ENCODE measurements at places on chromosomes 5 and 9.

- no peaks in the 10 kb centered on the region for H3K27me3 ChIP-seq
- H3K27ac ChIP-seq = peak overlapping the region; percentile 1
- peaks cover 46% of the 10 kb centered on the region for H3K4me1 ChIP-seq
Measured at GRCh38 chr9:137410891-137411249, 12.1 kb downstream of the EXD3 start.

GRCh38 chr9:130172161-130172857 lies at the start of gene NCS1:
NCS1 (plus strand) TSS chr9:130172404; CDS start chr9:130172664, 260 bp downstream.
- peaks cover 31% of the 10 kb centered on the region for H3K27me3 ChIP-seq
- H3K4me1 ChIP-seq = peaks cover 12% of the 10 kb centered on the region
- peak within 1 kb of the TSS; percentile 26 for H3K4me3 ChIP-seq
- DNase-seq = peak; percentile 74
- peak within 1 kb of the TSS; percentile 85 for H3K27ac ChIP-seq
- H3K36me3 ChIP-seq = no peaks in the 10 kb centered on the region

DNA sequence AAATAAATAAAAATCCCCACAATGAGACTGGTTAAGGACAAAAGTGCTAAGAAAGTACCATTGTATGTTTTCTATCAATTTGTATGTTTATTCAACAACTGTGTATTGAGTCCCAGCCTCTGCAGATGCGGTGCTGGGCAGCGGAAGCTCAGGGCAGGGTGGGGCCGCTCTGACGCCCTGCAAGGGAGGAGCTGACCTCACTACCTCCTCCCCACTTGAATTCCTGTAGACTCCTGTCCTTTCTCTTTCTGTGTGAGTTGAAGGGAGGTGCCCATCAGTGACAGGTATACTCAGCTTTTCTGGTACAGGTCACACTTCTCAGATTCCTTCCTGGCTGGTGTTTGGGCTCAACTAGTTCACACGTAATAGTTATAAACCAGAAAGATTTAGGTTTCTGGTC lies 27.0 kb downstream of the ANGPTL2 start:
- no peaks in the 10 kb centered on the region for H3K36me3 ChIP-seq
- no peak for DNase-seq
- H3K27ac ChIP-seq = no peak overlapping the region

DNA sequence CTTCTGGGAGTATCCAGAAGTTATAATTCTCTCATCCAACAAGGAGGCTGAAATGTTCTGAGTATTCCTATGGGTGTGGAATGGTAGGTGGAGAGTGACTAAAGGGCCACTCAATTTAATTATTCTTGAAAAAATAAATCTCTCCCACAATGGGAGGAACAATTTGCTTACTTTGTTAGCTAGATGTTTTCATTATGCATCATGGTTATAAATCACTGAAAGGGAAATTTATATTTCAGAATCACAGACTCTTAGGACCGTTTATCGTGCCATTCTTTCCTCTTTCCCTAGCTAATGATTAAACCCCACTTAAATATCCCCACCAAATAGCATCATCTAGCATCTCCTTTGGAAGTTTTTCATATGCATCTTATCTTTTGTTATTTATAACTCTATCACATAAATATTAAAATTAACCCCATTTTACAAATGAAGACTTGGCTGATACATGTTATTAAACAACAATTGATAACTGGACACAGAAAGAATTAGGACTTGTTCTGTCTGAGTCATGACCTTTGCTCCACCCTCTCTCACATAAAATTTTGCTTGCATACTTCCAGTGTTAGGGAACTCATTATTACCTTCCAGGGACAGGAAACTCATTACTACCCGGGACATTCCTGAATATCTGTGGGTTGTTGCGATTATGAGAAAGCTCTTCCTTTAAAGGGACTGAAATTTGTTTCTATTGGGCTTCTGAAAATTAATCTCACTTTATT lies 94.9 kb upstream of the NMUR2 start:
- no peak overlapping the region for H3K27ac ChIP-seq
- DNase-seq = no peak
- no peaks in the 10 kb centered on the region for H3K4me1 ChIP-seq
- no peak overlapping the region for H3K4me3 ChIP-seq
- H3K27me3 ChIP-seq = no peaks in the 10 kb centered on the region

DNA sequence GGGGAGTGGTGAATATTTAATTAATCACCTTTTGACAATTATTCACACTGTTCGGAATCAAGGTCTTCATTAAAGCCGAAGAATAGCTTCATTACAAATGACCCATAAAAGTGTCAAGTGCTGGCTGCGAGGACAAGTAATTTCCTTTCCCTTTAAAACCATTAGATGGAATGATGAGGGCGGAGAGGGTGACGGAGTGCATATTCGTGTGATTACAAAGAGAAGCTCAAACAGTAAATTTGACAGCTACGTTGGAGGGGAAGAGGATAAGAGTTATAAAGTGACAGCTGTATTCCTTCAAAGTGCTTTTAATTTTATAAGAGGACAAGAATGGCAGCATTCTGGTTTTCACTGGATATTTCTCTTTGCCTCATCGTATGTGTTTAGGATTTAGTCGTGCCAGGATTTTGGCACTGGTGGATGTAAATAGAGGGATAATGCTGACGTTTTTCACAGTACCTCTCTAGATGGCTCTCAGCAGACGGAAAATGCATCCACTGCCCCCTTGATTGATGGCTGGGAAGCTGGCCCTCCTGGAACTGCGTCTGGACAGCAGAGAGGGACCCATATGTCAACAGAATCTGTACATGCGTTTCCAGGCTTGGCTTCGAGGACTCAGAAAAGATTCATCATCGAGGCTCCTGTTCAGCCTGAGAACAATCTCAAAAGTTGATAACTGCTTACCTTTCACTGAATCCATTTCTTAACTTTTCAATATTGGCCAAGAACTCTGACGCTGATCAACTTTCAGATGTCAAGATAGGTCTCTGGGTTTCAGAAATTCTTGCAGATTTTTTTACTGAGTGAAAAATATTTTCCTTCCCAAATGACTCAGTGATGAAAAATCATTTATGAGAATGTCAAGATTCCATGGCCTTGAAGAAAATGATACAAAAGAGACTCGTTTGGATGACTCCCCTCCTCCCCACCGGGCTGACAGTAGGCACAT lies 50.4 kb upstream of the IRX2 start:
- H3K36me3 ChIP-seq = no peaks in the 10 kb centered on the region
- no peaks in the 10 kb centered on the region for H3K27me3 ChIP-seq
- H3K4me3 ChIP-seq = no peak overlapping the region
